Activated T-cell treated with anti-CD3 and anti-CD28 coated beads for 1 hour (primary cell): ENCODE measurements at places on chromosomes 3 and 15.

DNA sequence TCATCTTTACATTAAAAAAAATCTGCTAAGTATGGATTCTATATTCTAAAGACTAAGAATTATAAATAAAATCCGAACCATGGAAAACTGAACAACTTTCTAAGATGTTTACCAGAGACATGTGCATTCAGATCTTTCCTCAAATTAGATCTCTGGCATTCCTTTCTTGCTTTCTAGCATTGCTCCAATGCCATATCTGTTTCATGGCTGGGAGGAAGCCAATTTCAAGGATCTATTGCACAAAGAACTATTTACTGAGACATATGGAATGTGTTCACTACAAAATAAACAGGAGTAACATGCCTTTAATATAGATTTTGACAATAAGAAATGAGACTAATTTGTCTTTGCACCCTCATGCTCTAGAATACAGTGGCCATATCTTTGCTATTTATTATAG lies 45.1 kb upstream of the NANOGP8 start:
- no peak for DNase-seq

DNA sequence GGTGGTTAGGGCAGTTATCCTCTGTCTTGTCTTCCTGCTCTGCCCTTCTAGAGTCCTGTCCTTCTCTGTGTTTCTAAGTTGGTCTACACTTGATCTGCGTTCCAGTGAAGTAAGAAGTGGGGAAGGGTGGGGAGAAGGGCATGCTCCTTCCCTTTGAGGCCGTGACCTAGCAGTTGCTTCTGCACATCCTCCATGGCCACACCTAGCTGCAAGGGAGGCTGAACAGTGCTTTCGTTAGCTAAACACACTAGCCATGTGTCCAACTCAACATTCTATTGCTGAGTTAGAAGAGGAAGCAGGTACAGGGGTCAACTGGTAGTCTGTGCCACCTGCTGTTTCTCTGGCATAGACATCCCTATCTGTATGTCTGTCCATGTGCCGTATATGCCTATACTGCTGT lies 94.5 kb downstream of the LARS2 start:
- no peak for DNase-seq

DNA sequence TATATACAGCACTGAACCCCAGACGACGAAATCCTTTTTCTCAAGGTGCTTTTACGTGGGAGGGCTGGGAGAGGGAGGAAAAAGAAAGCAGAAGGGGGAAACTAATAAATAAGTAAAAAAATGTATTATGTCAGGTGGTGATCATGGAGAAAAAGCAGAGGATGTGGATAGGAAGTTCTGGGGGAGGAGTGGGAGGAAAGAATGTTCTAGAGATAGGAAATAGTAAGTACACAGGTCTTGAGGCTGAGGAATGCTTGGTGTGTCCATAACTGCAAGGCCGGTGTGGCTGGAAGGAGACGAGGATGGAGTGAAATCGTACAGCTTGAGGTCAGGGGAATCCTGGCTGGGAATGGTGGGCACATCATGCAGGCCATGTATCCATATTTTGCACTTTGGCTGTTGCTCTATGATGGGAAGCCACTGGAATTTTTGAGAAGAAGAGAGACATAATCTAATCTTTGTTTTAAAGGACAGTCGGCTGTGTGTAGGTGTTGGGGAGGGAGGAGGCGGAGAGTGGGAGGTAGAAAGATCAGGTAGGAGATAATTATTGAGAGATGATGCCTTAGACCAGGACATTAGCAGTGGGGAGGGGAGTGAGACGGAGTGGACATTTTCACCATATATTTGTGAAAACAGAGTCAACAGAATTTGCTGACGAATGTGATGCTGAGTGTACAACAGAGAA lies 1.8 kb upstream of the UBE2E2 start:
- no peak for DNase-seq

DNA sequence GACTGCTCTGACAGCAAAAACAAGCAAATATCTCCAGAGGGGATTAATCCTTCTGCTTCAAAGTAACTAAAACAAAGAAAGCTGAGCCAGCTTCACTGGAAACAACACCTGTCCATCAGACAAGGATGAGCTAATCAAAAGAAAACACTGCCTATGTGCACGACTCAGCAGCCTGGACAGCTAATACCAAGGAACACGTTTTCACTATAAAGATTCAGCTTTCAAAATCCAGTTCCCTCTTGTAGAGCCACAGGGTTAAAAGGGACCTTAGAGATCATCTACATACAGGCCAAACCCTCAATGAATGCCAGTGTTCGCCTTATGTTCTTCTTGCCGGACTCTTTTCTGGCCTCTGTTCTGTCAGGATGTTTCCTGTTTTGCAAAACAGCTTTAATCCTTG lies 6.9 kb downstream of the TUSC7 start:
- no peak for DNase-seq

DNA sequence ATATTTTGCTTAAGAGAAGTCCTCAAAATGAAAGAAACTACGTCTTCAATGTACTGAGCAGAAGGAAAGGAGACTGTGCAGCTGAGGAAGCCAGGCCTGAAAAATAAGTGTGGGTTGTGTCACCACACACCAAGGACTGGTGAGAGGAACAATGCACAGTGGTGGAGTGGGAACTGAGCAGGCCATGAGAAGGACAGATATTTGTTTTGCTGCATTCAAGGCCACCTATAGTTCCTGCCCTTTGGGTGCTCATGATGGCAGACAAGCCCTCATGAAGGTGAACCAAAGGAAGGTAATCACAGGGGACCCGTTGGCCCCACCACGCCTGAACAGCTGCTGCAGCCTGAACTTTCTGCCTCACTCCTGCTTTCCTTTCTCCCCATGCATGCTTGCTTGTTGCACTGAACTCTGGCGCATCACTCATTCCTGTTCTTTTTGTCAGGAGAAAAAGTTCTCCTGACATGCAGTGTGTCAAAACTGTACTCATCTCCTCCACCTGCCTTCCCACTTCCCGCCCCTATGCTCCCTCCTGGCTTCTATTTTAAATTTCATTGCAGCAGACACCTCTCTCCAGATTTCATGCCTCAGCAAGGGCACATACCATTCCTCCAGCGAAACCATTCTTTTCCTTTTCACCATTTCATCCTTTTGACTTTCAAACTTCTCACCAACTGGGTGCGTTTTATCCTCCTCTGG lies 2.2 kb upstream of the RNF7 start:
- no peak for DNase-seq

DNA sequence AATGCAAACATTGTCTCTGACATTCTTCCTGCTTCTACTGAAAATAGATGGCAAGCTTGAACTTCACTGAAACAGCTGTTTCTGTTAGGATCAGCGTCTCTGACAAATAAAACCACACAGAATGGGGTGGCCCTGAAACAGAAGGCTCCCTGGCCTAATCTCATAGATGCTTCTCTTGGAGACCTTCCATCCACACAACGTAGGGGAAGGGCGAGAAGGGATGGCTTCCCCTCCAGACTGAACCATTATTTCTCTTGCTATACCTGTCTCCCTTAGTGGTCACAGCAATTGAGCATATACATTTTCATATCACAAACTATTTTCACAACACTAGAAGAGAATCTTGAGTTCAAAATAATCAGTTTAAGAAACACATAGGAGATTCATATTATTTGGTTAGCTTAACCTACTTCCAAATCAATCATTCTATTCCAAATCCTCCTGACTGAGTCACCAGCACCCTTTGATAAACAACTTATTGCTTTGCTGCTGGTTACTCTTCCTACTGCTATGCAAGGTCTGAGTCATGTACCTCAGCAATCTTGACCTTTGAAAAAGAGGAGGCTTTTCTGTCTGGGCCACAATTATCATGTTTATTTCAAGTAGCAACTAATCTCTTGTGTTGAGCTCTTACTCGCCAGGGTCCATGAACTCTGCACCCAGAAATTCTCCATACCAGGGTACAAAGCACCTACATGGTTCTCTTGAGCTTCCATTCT lies 45.5 kb downstream of the CBLB start:
- no peak for DNase-seq

DNA sequence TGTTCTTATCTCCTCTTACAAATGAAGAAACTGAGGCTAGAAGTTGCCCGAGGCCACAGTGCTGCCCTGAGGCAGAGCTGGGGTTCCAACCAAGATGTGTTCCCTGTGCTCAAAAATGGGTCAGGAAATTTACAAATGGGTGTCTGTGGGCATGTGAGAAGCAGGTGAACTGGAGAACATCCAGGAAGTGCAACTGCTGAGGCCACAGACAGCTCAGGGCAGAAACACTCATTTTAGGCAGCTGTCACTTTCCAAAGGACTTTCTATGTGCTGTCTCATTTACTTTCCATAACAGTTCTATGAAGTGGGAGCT lies 47.2 kb upstream of the ATP2B2 start:
- no peak for DNase-seq

- no peak for DNase-seq
Measured at GRCh38 chr3:158882445-158882844, 80.6 kb downstream of the MFSD1 start.

DNA sequence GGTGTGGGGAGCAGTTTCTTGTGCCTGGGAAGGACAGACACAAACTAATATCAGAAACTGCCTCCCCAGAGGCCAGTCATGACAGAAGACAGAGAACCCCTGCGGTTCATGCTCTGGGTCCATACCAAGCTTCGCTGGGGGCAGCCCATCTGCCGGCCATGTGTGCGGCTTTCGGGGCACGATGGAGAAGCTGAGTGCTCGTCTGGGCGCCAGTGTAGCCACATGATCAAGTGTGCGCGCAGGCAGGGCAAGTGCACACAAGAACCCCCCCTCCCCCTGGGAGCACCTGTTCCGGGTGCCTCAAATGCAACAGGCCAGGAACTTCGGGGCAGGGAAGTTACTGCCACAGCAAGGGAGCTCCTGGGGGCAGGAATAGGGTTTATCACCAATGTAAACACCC lies 1.8 kb downstream of the ADAMTS17 start:
- DNase-seq: no peak

DNA sequence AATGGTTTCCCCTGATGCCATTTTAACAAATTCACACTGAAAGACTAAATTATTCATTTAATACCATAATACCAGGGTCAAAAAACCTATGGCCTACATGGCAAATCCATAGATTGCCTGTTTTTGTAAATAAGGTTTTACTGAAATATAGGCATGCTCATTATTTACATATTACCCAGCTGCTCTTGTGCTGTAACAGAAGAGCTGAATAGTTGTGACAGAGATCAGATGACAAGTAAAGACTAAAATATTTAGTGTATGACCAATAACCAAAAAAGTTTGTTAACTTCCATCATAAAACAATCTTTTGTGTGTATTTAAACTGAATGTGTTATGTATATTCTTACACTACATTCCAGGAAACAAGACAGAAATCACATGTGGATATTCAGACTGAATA lies 60.2 kb downstream of the DENND4A start:
- DNase-seq: no peak

GRCh38 chr3:160210799-160211221 lies 14.4 kb upstream of the C3orf80 start:
- no peak for DNase-seq

DNA sequence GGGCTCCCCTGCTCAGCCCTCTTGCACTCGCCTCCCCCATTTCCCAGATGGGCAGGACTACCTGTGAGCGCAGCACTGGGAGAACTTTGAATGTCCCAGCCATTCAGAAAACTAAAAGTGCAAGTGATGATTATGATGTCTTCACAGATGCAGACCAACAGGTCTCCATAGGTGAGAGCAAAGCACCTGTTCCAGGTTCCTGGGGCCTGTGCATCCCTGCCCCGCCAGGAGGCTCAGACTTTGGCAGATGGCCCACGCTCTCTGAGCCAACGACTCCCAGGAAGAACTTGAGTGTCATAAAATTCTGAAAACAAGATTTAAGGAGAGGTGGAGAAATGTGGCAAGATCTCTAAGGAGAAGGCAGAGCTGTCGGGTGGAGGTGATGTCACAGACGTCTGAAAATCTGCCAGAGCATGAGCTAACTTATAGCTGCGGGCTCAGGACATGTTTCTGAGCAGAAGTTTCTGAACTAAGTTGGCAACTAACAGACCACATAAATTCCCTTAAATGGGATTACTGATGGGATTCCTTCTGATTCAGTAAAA lies 110.8 kb upstream of the IGF1R start:
- no peak for DNase-seq

DNA sequence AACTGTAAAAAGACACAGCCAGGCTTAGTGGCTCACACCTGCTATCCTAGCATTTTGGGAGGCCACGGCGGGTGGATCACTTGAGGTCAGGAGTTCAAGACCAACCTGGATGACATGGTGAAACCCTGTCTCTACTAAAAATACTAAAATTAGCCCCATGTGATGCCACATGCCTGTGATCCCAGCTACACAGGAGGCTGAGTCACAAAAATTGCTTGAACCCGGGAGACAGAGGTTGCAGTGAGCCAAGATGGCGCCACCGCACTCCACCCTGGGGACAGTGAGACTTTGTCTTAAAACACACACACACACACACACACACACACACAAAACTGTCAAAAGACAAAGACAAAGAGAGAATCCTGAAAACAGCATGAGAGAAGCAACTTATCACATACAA lies 18.0 kb downstream of the SPCS1 start:
- DNase-seq: no peak

DNA sequence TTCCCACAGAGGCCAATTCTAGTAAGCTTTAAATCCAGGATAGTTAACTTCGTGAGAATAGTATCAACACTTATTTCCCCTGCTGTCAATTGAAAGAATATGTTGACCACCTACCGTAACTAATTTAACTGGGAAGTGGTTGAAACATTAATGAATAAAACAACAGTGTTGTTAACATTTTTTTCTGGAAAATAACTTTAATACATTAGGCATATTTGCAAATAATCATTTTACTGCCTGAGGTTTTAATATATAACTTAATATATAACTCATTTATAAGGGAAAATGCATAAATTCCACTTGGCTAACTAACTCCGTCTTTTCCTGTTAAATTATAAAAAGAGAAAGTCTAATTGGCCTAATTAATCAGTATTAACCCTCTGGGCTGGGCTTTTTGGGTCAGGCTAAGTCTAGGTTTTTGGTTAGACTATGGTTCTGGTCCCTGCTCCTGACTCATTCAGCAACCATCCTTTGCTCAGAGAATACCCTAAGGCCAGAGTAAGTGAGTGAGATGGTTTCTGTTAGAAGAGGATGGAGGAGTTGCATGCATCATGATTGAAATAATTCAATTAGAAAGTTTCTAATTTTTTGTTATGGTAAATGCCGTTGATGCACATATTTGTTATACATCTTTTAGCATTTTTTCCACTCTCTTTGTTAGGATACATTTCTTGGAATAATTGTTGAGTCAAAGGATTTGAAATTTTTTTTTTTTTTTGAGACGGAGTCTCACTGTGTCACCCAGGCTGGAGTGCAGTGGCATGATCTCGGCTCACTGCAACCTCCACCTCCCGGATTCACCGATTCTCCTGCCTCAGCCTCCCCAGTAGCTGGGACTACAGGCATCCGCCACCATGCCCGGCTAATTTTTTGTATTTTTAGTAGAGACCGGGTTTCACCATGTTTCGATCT lies 10.8 kb upstream of the SKIL start:
- no peak for DNase-seq

GRCh38 chr3:185822221-185823000 lies 2.4 kb downstream of the IGF2BP2 start:
- no peak for DNase-seq
